ENCODE measurements at places on chromosomes 3 and 15.

- DNase-seq: no peak
These were observed 22.0 kb downstream of the RBP2 start for GRCh38 chr3:139454346-139454745.

GRCh38 chr3:136239094-136239493, 11.0 kb upstream of the PCCB start:
- no peak for DNase-seq

GRCh38 chr3:146953511-146953981, 348.4 kb upstream of the PLSCR5 start:
- no peak for DNase-seq

- DNase-seq: peak; percentile 15
These were observed 37.7 kb downstream of the PLD1 start for GRCh38 chr3:171772427-171773056.

GRCh38 chr3:87900061-87900460, 158.7 kb downstream of the CGGBP1 start:
- DNase-seq: no peak

GRCh38 chr15:97786741-97787140, 173.8 kb upstream of the ARRDC4 start:
- DNase-seq: no peak

GRCh38 chr3:128168836-128169235, 15.6 kb downstream of the EEFSEC start:
- no peak for DNase-seq

DNA sequence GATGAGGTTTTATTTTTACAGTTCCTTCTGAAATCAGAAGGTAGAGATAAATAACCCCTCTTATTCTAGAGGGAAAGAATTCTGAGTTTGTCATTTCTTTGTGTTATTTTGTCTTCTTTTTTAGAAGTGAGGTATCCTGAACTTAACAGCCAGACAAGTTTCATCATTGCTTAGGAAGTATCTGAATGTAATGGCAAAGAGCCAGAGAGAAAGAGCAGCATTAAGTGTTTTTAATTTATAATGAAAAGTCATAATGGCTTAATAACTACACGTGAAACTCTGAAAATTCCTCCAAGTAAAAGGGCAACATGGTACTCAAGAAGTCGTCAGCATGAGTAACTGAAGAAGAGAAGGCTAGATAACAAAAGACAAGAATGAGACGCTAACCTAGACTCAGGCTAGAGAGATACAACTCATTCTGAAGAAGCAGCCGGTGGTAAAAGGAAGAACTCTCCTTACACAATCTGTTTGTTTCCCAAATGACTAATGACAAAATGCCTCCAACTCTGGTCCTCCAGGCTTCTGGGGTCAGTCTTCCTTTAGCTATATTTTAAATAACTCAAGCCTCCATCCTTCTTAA, 116.2 kb upstream of the NECTIN3 start:
- DNase-seq: no peak

GRCh38 chr15:66779331-66780009, 77.4 kb downstream of the SMAD6 start:
- DNase-seq: no peak

DNA sequence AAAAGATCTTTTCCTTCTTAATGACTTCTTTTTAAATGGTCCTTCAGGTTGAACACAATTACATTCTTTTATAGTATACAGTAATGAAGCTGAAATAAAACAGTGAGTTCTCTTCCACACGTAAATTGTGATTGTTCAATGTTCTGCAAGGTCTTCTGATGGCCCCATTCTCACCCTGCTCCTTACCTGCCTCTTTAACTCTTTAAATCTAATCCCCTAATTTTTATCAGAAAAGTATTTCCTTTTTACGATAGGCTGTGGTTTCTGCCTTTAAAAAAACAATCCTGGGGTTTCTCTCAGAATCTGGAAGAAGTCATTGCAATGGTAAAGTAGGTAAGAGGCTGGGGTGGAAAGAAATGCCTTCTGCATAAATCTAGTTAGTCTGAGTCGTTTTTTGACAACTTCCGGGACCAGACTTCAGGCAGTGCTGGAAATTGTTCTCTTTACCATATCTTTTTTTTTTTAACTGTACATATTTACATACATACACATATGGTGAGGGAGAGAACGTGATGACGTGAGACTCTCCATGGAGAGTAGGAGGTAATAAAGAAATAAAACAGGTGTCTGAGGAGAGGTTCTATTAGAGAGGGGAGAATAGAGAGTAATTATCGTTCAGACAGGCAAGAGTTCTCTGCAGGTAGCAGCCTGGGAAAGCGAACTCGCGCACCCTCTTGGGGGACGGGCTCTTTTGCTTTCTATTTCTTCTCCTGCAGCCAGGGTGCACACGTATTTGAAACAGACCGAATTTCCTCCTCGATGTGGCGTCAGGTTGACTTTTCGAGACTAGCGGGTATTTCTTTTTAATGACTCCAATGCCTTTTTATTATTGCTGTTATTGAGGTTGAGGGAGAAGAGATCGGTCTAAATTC, at the start of gene SIDT1:
Gene SIDT1, plus strand, starts transcription at position 730 of the 872 bp plus-strand sequence. CDS start 467 bp downstream, outside the sequence.
- peak; percentile 40 for DNase-seq

DNA sequence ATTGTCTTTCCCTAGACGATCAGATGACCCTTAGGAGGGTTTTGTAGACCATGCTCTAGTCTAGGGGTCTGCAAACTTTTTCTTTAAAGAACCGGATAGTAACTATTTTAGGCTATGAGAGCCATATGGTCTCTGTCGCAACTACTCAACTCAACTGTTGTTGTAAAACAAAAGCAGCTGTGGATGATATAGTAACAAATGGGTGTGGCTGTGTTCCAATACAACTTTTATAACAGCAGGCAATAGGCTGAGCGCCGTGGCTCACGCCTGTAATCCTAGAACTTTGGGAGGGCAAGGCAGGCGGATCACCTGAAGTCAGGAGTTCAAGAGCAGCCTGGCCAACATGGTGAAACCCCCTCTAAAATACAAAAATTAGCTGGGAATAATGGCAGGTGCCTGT, 6.1 kb upstream of the CMTM6 start:
- DNase-seq: no peak

- DNase-seq: no peak
These were observed 3.3 kb downstream of the BNIP2 start for GRCh38 chr15:59685737-59686297.

- no peak for DNase-seq
These were observed 79.5 kb upstream of the BHLHE40 start for GRCh38 chr3:4899710-4900109.

- DNase-seq: no peak
These were observed 24.2 kb downstream of the TLNRD1 start for GRCh38 chr15:81024936-81025335.

DNA sequence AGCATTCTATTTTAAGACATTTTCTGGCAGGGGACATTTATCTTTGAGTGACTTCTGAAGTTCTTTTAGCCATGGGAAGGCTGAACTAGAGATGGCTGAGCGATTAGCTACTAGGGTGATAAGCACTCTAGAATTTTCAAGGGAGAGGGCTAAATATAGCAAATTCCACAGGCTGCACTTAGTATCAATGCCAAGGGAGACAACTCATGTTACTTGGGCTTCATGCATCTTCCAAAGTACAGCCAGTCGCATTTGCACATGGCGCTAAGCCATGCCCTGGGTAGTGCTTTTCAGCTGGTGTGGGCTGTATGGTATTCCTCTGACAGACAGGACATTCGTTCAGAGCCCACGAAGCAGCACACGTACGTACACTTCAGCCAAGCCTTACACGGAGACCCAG, 69.6 kb downstream of the RYR3 start:
- DNase-seq: no peak

DNA sequence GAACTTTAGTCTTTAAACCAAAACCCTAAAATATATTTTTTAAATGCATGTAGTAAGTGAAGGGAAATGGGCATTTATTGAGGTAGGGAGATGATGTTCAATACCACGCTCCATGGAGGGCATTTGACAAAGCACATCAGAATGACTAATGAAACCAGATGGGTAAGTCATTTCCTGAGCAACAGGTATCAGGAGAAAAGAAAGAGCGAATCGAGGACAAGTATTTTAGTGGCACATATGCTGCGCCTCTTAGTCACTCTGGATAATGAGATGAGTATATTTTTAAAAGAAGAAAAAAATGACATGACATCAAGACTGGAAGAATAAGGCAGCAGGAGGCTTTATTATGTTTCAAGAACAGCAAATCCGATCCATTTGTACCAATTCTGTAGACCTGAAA, 129.0 kb upstream of the ARHGEF3 start:
- no peak for DNase-seq

GRCh38 chr3:145134738-145135137, 1026.2 kb downstream of the PLOD2 start:
- no peak for DNase-seq

DNA sequence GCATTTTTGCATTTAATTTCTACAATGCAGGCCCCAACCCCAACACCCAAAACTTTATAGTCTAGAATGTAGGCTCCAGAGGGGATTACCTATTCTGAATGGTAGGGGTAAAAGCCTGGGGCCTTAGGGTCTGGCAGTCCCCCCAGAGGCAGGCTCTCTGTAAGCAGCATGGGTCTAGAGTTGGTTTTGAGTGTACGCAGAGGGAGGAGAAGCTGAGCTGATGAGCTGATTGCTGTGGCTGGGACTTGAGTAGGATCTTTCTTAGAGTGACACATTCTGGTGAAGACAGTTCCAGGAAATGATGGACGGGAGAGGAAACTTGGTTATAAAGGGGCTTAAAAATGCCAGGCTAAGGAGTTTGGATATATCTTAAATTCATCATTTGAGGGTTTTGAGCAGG, 2.1 kb downstream of the LPP start:
- no peak for DNase-seq

DNA sequence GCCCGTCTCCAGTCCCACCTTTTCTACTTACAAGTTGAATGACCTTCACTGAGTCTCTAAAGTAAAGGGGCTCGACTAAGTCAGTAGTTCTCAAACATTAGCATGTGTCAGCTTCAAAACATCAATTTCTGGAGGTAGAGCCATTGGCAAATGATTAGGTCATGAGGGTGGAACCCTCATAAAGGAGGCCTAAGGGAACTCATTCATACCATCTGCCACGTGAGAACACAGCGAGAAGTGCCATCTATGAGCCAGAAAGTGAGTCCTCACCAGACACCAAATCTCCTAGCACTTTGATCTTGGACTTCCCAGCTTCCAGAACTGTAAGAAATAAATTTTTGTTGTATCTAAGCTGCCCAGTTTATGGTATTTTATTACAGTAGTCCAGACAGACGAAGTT, 129.8 kb downstream of the MEX3B start:
- DNase-seq: no peak

DNA sequence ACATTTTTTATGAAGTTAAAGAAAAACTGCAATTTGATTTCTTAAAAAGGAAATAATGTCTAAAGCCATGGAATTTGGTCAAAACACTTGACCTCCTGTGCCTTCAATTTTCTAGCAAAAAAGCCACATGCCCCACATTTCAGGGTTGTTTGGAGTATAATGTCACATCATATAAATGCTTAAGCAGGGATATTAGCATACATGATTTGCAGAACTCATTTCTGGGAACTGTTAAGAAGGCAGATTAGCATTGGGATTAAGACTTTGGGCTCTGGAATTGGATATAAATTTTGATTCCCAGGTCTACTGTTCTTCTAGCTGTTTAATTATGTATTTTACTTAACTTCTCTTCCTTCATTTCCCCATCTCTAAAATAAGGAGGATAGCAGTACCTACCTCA, 59.2 kb downstream of the CDIN1 start:
- no peak for DNase-seq

DNA sequence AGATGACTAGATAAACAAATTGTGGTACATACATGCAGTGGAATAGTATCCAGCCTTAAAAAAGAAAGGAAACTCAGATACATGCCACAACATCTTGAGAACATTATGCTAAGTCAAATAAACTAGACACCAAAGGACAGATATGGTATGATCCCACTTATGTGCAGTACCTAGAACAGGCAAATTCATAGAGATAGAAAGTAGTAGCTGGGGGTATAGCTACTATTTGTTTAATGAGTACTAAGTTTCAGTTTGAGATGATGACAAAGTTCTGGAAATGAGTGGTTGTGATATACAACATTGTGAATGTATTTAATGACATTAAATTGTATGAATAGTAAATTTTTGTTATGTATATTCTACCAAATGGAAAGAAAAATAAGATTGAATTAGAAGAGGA, 477.2 kb upstream of the CFAP20DC start:
- DNase-seq: no peak

- DNase-seq: no peak
These were observed 101.7 kb downstream of the SMAD6 start for GRCh38 chr15:66803749-66804148.

GRCh38 chr3:185716436-185717108, 108.3 kb downstream of the IGF2BP2 start:
- no peak for DNase-seq

- no peak for DNase-seq
These were observed 65.6 kb downstream of the NIPA2 start for GRCh38 chr15:22903961-22904534.

DNA sequence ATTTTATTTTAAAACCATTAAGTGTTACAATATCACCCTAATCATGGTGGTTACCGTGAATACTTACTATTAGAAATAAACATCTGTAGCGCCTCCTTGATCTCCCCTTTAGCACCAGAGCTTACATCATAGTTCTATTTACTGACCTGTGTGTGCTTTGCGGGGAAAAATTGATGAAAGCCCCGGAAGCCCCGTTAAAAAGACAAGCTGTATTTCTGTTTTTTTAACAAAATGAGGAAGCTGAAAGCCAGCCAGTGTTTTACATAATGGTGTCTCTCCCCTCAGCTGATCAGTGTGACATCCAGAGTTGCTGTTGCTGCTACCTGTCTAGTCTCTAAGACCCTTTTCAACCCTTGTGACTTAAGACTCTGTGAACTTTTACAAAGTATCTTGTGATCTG, 100.8 kb downstream of the OPA1 start:
- DNase-seq: no peak

GRCh38 chr3:61944726-61945125, 383.4 kb downstream of the PTPRG start:
- DNase-seq: no peak

GRCh38 chr15:95464509-95464908, 866.0 kb upstream of the NR2F2 start:
- no peak for DNase-seq

- no peak for DNase-seq
These were observed 67.0 kb downstream of the NOX5 start for GRCh38 chr15:69081310-69082004.

GRCh38 chr3:12224181-12225147, 64.4 kb upstream of the PPARG start:
- no peak for DNase-seq

- DNase-seq: no peak
These were observed 42.9 kb downstream of the CDIN1 start for GRCh38 chr15:36622197-36622795.

- DNase-seq: no peak
These were observed 56.0 kb upstream of the CHRNA7 start for GRCh38 chr15:31974154-31974794.

GRCh38 chr15:92655178-92655995, at the start of gene FAM174B:
Gene FAM174B, minus strand, starts transcription at chr15:92655775.
- DNase-seq: no peak

DNA sequence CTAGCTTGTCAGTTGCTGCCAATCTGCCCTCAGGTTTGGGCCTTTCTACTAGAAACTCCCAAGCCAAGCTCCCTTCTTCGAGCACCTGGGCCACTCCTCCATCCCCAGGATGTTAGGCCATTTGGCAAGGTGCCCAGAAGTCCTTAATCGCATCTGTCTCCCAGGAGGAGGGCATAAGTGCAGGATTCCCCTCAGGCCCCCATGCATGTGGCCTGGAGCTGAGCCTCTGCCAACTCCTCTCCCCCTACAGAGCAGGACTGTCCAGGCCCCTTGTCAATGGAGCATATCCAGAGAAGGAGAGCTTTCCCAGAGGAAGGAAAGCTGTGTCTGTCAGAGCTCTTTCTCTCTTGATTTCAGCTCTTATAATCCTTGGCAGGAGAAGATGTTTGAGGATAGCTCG, 182.6 kb upstream of the ROPN1 start:
- DNase-seq: no peak
